ENCODE measurements at places on chromosomes 12 and 14.

DNA sequence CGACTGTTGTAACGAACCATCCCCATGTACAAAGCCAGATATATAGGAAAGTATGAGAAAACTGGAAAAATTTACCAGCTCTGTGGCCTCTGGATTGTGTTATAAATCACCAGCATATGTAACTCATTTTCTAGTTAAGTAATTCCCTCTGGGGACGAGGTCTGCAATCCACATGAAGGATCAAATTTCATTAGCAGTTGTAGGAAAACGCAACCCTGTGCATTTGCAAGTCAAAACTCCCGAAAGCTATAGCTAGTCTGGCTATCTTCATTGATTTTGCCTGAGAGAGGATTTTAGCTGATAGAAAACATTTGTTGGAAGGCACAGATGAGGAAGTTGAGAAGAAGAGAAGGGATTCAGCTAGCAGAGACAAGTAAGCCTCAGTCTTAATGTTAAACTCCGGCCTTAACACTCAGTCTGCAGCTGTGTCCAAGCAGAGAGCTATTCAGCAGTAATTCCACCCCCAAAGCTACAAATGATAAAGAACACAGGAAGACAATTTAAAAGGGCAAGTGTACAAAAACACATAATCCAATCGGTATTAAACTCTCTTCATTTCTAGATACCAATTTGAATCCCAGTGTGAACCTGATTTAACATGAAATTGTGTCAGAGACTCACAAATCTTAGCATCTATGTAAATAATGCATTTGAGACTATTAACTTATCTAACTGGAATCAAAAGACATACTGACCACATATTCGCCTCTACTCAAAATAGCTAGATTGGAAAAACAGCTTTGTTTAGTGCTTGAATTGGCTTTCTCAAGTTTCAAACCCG, 54.2 kb upstream of the CERS5 start:
- no peak for DNase-seq

DNA sequence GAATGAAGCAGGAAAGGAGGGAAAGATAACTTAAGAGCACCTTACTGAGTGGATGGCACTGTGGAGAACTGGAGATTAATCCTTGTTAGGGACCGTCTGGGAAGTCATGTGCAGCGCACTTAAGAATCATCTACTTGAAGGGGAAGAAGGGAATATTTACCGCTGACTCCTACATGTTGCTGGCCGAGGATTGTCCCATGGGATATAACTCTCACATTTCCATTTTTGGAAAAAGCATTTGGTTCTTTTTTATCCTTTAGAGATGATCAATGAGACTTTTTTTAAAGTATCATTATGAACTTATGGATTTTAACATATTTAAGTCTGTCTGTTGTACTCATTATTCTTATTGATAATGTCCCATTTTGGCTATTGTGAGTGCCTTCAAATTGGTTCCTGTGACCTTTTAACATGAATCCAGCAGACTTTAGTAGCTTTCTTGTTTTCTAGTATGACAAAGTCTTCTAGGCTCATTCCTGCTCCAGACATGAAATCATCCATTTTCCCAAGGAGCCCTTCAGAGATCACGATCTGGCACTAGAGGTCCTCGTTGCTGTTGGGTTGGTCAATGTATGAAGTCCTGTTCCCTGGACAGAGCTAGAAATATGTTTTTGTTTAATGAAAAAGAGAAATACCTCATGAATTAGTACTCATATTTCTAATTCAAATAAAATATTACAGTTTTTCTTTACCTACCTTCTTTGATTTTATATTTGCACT, 20.2 kb upstream of the FAM234B start:
- DNase-seq = peak; percentile 73

DNA sequence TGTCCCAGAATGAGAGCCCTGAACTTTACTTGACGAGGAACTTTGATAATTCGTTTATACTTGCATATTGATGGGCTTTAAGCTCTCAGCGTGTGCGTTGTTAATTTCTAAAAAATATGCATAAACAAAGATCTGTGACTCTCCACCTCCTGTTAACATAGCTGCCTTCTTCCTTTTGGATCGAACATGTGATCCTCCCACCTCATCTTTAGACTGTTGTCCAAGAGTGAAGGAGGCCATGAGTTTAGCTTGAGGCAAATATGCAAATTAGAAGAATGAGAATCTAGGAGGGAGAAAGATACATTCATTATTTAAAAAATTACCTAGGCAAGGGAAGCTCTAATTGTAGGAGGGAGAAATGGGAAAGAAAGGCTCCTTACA, 617 bp downstream of the TTC8 start:
- no peak for DNase-seq

DNA sequence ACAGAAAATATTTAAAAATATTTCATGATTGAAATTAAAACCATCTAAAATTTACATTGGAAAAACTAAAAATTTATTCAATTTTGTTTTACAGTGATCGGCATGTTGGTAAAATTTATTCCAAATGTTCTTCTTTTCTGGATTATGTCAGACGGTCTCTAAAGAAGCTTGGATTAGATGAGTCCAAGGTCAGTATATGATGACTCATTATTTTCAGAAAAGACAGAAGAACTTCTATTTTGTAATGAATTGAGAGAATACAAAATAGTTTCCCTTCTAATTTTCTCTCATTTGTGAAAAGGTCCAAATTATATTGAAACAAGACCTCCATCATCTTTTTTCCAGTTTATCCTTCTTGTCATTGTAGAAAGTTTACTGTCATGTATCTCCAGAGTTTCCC, 98.3 kb downstream of the METTL25 start:
- DNase-seq = no peak

DNA sequence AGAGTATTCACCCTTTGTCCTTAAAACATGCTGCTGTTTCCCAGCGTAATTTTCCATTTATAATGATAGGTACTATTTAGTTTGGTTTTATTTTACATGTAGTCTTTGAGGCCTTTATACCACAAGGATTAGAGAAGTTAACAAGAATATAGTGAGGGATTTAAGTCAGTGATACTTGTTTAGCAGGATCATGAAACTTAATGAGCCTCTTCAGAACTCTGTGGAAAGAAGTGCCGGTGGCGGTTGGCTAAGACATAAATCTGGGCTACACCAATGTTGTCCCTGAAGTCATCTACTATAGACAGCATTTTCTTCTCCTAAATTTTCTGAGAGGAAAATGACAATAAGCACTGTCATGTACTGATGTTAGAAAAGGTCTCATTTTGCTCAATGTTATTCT, 1226.0 kb upstream of the SEL1L start:
- DNase-seq = no peak

DNA sequence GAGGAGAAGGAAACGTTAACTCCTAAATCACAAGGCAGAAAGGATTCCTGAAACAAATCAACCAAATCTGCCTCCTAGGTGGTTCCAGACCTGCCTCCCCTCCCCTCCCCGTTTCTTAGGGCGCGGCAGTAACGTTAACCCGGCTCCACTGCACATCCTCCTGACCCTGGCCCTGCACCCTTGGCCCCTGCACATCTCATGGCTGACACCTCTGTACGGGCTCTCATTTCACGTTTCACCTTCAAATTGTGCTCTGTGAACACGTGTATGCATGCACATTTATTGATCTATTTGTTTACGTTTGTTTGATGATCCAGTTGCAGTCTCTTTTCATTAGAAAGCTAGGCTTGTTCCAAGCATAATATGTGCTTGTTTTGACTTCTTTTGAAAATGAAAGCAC, 358.1 kb downstream of the ADGRD1 start:
- no peak for DNase-seq

Measured in A549 (cell line).